EH (cell line): ENCODE measurements at places on chromosomes 3 and 15.

DNA sequence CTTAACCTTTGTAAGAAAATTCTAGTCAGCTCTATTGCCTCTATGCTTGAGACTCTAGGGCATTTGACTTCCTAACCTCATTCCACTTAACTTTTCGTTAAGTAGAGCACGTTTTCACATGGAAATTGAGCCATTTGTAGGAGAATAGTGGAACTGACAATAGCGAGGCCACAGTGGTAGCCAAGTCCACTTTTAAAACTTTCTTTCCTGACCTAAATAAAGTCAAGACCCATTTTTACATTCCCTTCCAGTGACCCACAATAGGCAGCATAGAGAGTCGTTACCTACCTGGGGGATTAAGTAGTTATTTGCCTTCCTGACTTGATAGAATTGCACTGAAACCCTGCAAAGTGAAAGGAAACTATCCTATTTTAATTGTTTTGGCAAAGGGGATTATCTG, 386.0 kb upstream of the NECTIN3 start:
- DNase-seq: no peak

- no peak for DNase-seq
Measured at GRCh38 chr15:74434263-74435136, 742 bp upstream of the SEMA7A start.

- no peak for DNase-seq
Measured at GRCh38 chr3:165653130-165653778, 184.0 kb downstream of the BCHE start.

DNA sequence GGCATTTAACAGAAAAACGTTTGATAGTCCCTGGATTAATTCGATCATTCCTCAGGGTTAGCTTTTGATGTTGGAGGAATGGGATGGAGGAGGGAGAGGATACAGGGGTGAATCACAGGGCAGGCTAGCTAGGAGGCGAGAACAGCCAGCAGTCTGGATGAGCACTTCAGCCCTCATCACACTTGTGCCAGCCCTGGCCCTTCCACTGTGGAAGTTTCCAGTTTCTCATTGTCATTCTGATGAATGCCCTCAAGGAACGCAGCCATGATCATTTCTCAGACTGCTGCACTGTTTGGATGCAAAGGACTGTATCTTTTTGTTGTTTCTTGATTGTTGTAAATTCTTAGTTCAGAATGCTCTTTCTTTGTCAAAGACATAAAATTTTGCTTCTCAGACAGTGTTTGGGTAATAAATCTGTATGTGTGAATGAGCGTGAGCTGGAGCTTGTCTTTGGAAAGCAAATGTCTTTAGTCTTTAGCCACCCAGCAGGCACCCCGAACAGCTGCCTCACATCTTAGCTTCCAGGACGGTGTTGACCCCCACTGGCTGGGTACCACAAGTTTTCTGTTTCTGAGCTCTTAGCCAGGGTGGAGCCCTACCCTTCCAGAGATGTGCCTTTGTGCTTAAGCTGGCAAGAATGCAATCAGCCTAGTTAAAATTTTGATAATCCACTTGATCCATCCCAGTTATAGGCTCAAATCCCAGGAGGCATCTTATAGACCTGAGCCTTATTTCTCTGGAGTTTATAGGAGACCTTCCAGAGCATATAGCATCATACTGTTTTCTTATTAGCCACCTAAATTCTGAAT, 121.1 kb downstream of the PDCD6IP start:
- DNase-seq: no peak

GRCh38 chr3:154184582-154184981, 63.4 kb downstream of the ARHGEF26 start:
- DNase-seq: no peak

GRCh38 chr3:51397392-51397791, 6.3 kb downstream of the RBM15B start:
- no peak for DNase-seq

GRCh38 chr3:177110895-177111294, 86.4 kb downstream of the TBL1XR1 start:
- no peak for DNase-seq

GRCh38 chr3:76585794-76586392, 454.0 kb upstream of the ROBO2 start:
- no peak for DNase-seq

DNA sequence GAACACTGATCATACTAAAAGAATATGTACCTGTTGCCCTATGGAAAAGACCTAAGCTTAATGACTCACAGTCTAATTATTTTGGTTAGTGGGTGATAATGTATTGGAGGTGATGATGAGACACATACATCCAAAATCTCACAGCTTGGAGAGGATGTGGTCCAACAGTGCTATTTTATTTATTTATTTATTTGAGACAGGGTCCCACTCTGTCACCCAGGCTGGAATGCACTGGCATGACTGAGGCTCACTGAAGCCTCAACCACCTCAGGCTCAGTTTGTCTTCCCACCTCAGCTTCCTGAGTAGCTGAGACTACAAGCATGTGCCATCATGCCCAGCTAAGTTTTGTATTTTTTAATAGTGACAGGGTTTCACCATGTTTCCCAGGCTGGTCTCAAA, 35.0 kb downstream of the LPP start:
- DNase-seq: no peak

GRCh38 chr3:50502225-50502583, 1.2 kb downstream of the CACNA2D2 start:
- DNase-seq: no peak

DNA sequence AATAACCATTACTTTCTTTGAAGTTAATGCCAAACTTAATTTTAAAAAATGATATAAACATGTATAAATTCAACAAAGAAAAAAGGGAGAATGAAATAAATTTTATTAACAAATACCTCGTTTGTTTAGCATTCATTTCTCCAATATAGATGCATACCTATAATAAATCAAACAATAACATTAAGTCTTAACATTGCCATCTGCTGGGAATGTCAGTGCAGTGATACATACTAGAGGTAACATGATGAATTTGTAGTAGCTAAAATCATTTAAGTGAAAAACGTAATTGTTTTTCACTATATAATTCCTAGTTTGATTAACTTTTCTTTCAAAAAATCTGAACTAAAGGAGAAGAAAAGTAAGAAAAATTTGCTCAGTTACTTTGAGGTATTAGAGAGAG, 340.2 kb upstream of the CBLB start:
- DNase-seq: peak; percentile 19

GRCh38 chr3:190326930-190327329, 4.7 kb upstream of the CLDN1 start:
- peak; percentile 51 for DNase-seq

- peak; percentile 80 for DNase-seq
Measured at GRCh38 chr3:141405591-141405990, 37.3 kb downstream of the ZBTB38 start.

- DNase-seq: peak; percentile 46
Measured at GRCh38 chr3:107106316-107106715, 270.9 kb upstream of the CCDC54 start.

- DNase-seq: no peak
Measured at GRCh38 chr3:13401149-13401548, 19.0 kb downstream of the NUP210 start.

- DNase-seq: peak; percentile 61
Measured at GRCh38 chr3:55166576-55167555, 239.0 kb upstream of the LRTM1 start.

DNA sequence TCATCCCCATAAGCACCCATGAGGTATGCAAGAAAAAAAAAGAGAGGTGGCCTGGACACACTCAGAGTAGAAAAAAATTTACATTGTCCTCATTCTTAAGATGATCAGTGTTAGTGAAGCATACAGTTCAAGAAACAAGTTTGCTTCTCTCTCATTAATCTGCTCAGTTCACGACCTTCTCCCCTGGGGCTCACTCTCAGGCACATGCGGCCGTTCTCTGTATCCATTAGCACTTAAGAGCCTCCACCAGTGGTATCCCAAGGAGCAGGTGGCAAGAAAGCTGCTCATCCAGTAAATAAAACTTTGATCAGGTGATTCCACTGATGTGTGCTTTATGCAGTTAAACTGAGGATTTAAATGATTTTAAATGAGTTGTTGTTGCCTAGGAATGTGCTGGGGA, 57.4 kb downstream of the ARHGAP31 start:
- DNase-seq: no peak

GRCh38 chr15:82789491-82789890, 16.4 kb downstream of the FSD2 start:
- DNase-seq: peak; percentile 25

- no peak for DNase-seq
Measured at GRCh38 chr15:88401996-88402656, 65.1 kb downstream of the MRPL46 start.

GRCh38 chr3:8488411-8488810, 13.2 kb upstream of the LMCD1 start:
- DNase-seq: peak; percentile 72

DNA sequence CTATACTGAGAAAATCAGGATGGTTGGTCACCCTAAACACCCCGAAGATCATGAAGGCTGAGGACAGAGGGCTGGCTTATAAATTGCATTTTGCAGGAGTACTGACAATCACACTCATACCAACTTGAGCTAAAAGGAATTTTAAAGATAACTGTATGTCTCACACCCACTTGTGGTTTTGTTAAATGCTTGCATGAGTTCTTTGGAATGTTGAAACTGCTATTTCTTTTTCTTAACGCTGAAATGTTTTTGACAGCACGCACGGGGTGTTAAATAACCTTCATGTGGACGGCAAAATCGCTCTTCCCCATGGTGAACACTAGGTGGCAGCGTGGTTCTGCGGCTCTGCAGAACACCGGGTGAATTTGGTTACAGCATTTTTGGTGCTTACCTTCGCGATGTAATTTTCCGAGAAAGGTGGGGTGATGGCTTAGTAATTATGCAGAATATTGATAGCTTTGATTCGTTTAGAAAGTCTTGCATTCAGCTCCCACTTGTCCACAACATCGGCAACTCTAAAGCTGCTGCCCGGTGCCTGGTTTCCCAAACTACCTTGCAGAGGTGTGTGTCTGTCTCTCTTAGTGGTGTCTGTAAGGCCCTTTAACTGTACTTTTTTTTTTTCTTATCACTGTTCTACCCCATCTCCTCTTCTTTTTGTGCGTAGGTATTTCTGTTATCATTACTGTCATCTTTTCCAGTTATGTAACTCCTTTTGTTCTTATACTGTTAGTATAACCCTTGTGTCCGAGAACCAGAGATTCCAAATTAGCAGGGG, 51.7 kb downstream of the ARNT2 start:
- DNase-seq: peak; percentile 96

DNA sequence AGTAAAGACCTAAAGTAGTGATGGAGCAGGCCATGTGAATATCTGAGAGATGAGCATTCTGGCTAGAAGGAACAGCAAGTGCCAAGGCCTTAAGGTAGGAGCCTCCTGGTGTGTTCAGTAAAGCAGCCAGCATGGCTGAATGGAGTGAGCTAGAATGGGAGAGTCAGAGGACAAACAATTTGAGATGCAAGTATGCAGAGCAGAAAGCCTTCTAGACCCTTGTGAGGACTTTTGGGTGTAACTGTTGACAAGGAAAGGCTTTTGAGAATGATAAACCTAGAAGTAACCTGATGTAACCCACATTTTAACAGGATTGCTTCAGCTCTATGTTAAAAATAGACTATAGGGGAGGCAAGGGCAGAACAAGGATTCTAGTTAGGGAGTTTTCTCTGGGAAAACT, 14.8 kb upstream of the RNF7 start:
- DNase-seq: peak; percentile 13

DNA sequence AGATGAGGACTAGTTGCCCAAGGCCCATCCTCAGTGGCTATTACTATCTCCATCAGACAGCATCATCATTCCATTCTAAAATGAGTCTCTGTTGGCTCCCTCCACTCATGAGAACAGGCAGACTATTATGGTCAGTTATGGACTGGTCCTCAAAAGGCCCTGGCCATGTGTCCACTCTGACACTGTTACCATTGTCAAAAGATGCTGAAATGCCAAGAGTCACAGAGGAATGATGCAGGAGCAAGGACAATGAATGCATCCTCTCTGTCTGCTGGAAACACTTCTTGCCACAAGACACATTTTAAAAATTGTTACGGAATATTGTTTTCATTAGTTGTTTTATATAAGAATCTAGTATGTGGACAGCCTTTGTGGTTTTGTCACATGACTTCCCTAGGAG, 53.3 kb upstream of the STT3B start:
- no peak for DNase-seq

DNA sequence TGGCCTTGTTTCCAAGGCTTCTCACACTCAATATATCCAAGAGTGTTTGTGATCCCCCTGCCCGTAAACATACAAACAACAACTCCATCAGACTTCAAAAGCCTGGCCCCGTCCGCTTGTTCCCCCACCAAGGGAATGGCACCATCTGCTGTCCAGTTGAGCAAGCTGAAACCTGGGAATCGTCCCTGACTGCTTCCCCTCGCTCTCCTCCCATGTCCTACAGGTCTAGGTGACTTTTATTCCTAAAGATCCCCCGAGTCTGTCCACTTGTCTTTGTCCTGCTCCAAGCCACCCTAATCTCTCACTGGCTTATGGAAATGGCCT, 27.9 kb upstream of the FAM174B start:
- peak; percentile 28 for DNase-seq

- DNase-seq: no peak
Measured at GRCh38 chr3:193231201-193231600, 9.8 kb upstream of the PLAAT1 start.

- DNase-seq: peak; percentile 70
Measured at GRCh38 chr3:139353920-139354556, 10.2 kb downstream of the MRPS22 start.

DNA sequence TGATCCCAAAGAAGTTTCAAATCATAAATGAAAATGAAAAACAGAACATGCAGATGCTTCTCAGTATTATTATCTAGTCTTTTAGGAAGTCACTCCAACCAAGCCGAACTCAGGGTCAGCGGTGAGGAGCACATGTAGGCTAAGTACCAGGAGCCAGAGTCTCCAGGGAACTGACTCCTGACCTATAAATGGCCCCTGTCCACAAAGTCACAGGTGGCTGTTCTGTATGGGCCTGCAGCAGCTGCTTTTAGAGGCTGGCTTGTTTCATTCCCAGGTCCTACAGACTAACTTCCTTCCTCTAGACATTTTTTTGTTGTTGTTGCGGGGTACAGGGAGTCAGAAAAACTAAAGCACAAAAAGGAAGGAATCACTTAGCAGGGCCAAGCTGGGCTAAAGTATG, 54.6 kb downstream of the DAPK2 start:
- peak; percentile 23 for DNase-seq

DNA sequence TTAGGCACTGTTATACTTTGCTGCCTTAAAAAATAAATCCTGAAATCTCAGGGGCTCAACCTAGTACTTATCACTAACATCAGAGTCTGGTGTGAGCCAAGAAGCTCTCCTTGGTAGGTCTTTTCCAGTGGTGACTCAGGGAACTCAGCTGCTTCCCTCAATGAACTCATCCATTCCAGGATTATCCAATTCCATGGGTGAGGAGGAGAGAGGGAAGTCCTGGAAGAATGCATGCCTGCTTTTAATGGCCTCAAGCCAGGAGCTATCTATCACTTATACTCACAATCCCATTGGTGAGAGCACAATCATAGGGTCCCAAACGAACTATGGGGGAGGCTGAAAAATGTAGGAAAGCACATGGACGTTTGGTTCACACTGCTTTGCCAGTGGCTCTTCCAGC, 113.6 kb downstream of the POLR2M start:
- DNase-seq: peak; percentile 77

GRCh38 chr3:195540511-195540910, 2.6 kb downstream of the PPP1R2 start:
- DNase-seq: no peak

GRCh38 chr3:15753056-15753710, 44.6 kb downstream of the ANKRD28 start:
- no peak for DNase-seq
